ENCODE measurements at places on chromosomes 11 and 22. TPM values are rescaled to one million over a fixed set of nuclear protein-coding genes. Genes with fewer than 3 reads are reported as not detected.

Gene PNPLA3
- total RNA-seq = not detected

Gene TECTA
- total RNA-seq = 0.75 TPM

DNA sequence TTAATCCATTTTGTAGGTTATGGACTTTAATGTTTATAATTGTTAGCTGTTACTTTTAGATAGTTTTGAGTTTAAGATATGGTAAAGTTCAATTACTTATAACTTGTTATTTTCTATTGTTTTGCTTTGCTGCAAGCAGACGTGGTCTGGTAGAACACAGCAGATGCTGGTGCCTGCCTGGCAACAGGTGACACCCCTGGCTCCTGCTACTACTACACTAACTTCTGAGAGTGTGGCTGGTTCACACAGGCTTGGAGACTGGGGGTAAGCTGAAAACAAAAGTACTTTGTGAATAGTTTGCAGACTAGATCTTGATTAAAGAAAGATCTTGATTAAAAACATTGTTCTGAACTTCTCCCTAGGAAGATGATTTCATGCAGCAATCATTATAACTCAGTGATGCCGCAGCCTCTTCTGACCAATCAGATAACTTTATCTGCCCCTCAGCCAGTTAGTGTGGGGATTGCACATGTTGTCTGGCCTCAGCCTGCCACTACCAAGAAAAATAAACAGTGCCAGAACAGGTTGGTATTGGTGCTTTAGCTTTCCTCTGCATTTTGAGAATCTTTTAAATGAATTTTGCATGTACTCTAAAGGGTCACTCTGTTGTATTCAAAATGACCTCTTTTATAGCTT is 90.4 kb downstream of the HIPK3 start:
- H3K4me1 ChIP-seq = no peaks in the 10 kb centered on the region
- no peaks in the 10 kb centered on the region for H3K27me3 ChIP-seq
- no peak for DNase-seq
- no peak overlapping the region for H3K4me3 ChIP-seq

Gene MPZL2
- total RNA-seq = 5.9 TPM

- H3K27me3 ChIP-seq = no peaks in the 10 kb centered on the region
- no peaks in the 10 kb centered on the region for H3K36me3 ChIP-seq
- DNase-seq = no peak
Measured at GRCh38 chr11:93613231-93613831, 48.2 kb upstream of the CEP295 start.

DNA sequence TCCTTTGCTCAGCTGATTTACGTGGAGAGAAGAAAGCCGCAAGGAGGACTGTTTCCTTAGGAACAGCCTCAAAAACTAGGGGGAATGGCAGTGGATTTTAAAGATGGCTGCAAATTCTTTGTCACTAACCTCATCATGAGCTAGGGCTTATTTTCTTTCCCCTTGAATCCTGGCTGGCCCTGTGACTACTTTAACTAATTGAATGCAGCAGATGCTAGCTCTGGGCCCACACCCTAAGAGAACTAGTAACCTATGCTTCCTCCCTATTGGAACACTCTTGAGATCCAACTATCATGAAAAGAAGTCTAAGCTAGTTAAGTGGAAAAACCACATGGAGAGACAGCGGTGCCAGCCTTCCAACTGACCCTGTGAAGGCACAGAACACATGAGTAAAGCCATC is 421.3 kb upstream of the NARS2 start:
- DNase-seq = no peak
- H3K4me1 ChIP-seq = no peaks in the 10 kb centered on the region
- H3K27ac ChIP-seq = no peak overlapping the region
- H3K27me3 ChIP-seq = no peaks in the 10 kb centered on the region
- H3K4me3 ChIP-seq = no peak overlapping the region

DNA sequence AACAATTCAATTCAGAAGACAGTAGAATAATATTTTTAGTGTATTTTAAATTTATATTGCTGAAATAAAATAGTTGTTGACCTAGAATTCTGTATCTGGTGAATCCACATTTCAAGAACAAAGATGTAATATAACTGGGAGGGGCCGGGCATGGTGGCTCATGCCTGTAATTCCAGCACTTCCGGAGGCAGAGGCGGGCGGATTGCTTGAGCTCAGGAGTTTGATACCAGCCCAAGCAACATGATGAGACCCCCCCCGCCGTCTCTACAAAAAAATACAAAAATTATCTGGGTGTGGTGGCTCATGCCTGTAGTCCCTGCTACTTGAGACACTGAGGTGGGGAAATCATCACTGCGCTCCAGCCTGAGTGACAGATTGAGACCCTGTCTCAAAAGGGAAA is 72.6 kb downstream of the CD82 start:
- no peaks in the 10 kb centered on the region for H3K4me1 ChIP-seq
- H3K4me3 ChIP-seq = no peak overlapping the region
- DNase-seq = no peak
- no peak overlapping the region for H3K27ac ChIP-seq

DNA sequence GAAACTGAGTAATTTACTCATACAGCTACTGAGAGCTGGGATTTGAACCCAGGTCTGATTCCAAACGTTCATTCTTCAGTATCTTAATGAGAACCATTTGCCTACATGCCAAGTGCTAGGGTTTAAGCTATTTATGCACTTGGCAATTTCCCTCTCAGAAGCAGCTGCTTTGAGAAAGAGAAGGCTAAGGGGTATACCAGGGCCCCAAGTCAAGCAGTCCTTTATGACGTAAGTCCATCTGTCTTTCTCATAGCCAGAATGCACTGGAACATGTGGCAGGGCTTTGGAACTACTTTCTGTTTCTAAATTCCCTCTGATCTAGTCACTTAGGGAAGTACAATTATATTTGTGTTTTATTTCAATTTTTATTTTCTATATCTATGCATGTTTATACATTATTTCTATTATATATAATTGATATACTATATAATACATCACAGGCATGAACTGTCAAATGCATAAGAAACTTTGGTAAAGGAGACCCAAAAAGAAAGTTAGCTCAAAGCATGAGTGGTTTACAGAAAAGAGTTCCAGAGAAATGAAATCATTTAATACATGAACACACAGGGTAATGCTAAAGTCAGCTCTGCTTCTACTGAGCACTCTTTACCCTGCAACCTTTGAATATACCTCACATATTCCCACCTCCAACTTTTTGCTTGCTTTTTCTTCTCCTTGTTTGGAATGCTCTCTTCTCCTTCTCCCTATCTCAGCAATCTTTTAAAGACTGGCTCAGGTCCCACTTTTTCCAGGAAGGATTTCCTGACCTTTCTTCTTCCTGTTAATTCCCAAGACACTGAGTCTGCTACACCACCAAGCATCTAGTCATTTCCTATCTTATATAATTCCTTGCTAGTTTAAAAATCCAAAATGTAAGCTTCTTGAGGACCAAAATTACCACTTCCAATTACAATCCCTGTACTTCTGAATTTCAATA is 80.5 kb upstream of the GDPD4 start:
- H3K36me3 ChIP-seq = no peaks in the 10 kb centered on the region
- no peaks in the 10 kb centered on the region for H3K4me1 ChIP-seq
- H3K27me3 ChIP-seq = no peaks in the 10 kb centered on the region
- DNase-seq = no peak

DNA sequence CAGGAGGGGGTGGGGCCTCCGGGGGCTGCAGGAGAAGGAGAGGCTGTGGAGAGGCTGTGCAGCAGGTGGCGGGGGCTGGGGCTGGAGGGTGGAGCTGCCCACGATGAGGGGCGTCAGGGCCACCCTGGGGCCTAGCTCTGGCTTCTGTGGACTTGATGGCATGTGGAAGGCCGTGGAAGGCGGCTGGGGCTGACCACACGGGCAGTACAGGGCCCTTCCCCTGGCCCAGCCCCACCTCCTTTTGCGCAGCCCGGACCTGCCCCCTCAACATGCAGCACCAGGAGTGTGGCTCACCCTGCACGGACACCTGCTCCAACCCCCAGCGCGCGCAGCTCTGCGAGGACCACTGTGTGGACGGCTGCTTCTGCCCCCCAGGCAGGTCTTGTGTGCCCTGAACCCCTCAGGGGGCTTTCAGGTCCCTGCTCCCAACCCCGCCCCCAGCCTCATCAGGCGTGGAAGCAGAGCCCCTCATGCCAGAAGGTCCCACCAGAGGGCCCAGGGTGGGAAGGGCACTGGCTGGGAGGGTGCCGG is 6.1 kb downstream of the MUC5B start:
- H3K4me1 ChIP-seq = no peaks in the 10 kb centered on the region
- no peaks in the 10 kb centered on the region for H3K27me3 ChIP-seq

Gene KRTAP5-10
- not detected for total RNA-seq

DNA sequence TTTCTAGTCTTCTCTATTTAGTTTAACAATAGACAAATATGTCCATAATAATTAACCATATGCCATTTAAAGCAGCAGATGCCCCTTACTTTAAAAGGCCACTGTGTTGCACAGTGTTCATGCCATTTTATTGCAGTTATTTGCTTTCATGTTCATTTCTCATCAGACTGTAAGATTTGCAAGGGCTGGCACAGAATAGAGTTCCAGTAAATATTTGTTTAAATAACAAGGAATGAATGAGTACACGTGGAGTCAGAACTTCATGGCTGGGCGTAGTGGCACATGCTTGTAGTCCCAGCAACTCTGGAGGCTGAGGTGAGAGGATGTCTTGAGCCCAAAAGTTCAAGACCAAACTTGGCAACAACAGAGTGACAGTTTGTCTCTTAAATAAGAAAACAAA is 1228.6 kb downstream of the LRRC4C start:
- DNase-seq = no peak
- H3K4me3 ChIP-seq = no peak overlapping the region
- no peaks in the 10 kb centered on the region for H3K27me3 ChIP-seq
- H3K27ac ChIP-seq = no peak overlapping the region

GRCh38 chr11:69320326-69320725 is 26.4 kb downstream of the MYEOV start:
- no peak for DNase-seq
- no peaks in the 10 kb centered on the region for H3K36me3 ChIP-seq

- peaks cover 42% of the 10 kb centered on the region for H3K36me3 ChIP-seq
- H3K27ac ChIP-seq = peak overlapping the region; percentile 83
- H3K4me3 ChIP-seq = peak overlapping the region; percentile 69
- DNase-seq = peak; percentile 52
Measured at GRCh38 chr11:66071381-66071801, 1.3 kb downstream of the PACS1 start.

DNA sequence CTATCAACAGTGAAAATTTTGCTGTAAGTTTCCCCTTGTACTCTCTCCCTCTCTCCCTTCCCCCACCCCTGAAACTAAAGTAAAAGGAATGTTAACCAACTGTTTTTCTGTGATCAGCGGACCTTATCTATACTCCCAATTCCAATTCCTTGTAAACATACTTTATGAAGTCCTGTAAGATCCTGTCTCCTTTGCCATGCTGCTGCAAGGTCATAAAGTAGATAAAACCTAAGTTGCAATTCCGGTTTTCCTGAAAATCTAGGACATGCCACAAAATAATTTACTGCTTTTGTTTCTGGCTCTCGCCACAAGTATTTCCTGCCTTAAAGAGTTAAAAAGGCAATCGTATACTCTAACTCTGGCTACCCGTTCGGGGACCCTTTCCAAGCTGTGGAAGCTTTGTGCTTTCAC is 1469.0 kb downstream of the LRRC4C start:
- DNase-seq = no peak
- no peak overlapping the region for H3K27ac ChIP-seq
- H3K27me3 ChIP-seq = no peaks in the 10 kb centered on the region
- H3K36me3 ChIP-seq = no peaks in the 10 kb centered on the region
- no peak overlapping the region for H3K4me3 ChIP-seq

Gene DRAP1
- 81.9 TPM for total RNA-seq

DNA sequence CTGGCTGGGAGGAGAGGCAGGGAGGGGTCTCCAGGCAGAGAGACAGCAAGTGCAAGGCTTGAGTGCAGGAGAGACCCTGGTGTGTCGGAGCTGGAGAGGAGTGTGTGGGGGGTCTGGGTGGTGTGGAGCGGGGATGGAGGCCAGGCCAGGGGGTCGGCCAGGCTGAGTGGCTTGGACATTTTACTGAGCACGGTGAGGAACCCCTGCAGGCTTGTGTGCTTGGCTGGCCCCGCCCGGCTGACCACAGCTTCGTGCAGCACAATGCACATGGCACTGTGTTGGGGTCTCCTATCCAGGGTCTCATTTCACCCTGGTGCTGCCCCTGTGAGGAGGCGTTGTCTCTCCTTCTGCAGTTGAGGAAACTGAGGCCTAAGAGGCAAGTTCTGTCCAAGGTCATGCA is 5.6 kb downstream of the MYEOV start:
- H3K36me3 ChIP-seq = no peaks in the 10 kb centered on the region
- no peak overlapping the region for H3K4me3 ChIP-seq
- H3K4me1 ChIP-seq = peaks cover 33% of the 10 kb centered on the region
- no peak for DNase-seq
- H3K27me3 ChIP-seq = no peaks in the 10 kb centered on the region
- no peak overlapping the region for H3K27ac ChIP-seq

- no peak for DNase-seq
- H3K4me3 ChIP-seq = no peak overlapping the region
- no peaks in the 10 kb centered on the region for H3K4me1 ChIP-seq
- no peaks in the 10 kb centered on the region for H3K27me3 ChIP-seq
Measured at GRCh38 chr11:101442171-101442570, 141.6 kb downstream of the TRPC6 start.

Gene KDM4E
- not detected for total RNA-seq

GRCh38 chr11:5232176-5232575 is 2.1 kb downstream of the HBD start:
- H3K36me3 ChIP-seq = no peaks in the 10 kb centered on the region
- no peak overlapping the region for H3K4me3 ChIP-seq
- H3K27me3 ChIP-seq = no peaks in the 10 kb centered on the region

Gene PLAAT5
- not detected for total RNA-seq

- no peak for DNase-seq
- H3K4me1 ChIP-seq = no peaks in the 10 kb centered on the region
- H3K36me3 ChIP-seq = no peaks in the 10 kb centered on the region
- H3K27me3 ChIP-seq = no peaks in the 10 kb centered on the region
- H3K27ac ChIP-seq = no peak overlapping the region
Measured at GRCh38 chr11:43243927-43244326, 67.9 kb upstream of the API5 start.

GRCh38 chr11:88059326-88059725 is 115.9 kb downstream of the RAB38 start:
- no peak overlapping the region for H3K27ac ChIP-seq
- no peak overlapping the region for H3K4me3 ChIP-seq
- DNase-seq = no peak
- H3K27me3 ChIP-seq = no peaks in the 10 kb centered on the region
- H3K4me1 ChIP-seq = no peaks in the 10 kb centered on the region

DNA sequence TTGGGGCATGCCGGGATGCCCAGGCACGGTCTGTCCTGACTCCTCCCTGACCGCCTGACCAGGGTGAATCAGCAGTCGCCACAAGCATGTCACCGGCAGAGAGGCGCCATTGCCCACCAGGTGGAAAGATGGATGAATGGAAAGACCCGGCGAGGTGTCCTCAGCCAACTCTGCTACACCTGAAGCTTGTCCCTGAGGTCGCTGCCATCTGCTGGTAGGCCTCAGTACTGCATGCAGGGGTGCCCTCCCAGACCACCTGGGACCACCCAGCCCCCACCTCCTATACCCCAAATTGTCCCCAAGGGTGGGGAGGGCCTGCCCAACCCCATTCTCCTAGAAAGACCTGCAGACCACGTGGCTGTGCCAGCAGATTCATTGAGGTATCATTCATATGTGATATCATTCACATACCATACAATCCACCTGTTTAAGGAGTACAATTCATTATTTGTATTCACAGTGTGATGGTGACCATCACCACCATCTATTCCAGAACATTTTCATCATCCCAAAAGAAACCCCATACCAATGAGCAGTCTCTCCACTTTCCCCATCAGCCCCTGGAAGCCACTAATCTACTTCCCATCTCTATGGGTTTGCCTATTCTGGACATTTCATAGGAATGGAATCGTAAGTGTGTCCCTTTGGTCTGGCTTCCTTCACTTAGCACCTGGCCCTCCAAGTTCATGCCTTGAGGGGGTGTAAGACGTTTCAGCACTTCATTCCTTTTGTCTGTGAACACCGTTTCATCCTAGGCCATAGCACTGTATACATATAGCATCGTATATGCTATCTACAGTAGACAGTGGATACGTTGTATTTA is 17.5 kb downstream of the FGF3 start:
- DNase-seq = peak; percentile 14
- no peaks in the 10 kb centered on the region for H3K4me1 ChIP-seq
- no peak overlapping the region for H3K27ac ChIP-seq
- H3K27me3 ChIP-seq = no peaks in the 10 kb centered on the region

Data from naive thymus-derived CD4-positive, alpha-beta T cell (primary cell).